Cardiac septum (tissue), 1 donor: ENCODE measurements at places on chromosomes 5 and 9.

GRCh38 chr5:39761199-39761950, 336.6 kb upstream of the DAB2 start:
- DNase-seq, result no peak

DNA sequence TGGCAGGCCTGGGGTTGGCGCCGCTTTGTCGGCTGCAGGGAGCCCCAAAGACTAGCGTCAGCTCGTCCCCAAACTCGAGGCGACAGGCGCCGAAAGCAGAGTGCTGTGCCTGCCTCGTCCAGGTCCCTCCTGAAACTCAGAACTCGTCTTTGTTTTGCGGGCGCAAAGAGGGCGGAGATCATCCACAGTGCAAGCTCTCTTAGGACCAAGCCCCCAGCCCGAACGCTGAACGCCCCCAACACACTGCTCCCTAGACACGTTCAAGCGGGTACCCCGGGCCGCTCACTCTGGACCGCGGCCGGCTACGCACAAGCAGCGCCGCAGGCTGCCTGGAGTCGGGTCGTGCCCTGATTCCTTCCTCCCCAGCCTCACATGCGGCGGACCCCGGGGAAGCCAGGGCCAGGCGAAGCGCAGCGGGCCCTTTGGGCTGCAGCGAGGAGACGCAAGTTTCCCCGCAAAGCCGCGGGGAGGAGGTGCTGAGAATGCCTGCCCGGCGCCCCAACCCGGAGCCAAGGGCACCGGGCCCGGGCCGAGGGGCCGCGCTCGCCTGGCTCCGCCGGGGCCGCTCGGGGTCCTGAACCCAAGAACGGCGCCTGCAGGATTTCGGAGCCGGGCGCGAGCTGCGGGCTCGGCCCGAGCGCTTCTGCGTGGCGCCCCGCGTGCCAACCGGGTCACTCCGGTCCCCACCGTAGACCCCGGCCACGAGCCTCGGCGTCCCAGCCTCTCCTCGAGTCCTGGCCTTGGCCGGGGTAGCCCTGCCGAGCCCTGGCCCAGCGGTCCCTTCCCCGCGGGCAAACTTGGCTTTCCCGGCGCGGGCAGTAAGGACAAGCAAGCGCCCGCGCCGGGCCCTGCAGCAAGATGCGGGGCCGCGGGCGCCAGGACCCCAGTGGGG, 738 bp downstream of the FSTL4 start:
- DNase-seq, result no peak

DNA sequence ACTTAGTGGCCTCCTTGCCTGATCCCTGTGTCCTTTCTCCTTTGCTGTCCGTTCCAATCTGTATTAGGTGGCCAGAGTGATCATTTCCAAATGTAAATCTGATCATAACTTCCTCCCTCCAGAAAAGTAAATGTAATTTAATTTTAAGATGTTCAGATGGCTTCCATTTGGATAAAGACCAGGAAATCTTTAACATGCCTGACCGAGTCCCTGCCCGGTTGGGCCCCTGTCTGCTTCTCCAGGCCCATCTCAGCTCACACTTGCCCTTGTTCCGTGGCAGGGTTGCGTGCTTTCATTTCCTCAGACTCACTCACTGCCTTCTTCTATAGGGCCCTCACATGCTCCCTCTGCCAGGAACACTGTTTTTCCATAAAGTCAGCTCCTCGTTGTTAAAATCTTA, 7.6 kb downstream of the MAP3K1 start:
- no peak for DNase-seq

GRCh38 chr5:95780597-95780996, 41.9 kb downstream of the GLRX start:
- DNase-seq, result no peak

DNA sequence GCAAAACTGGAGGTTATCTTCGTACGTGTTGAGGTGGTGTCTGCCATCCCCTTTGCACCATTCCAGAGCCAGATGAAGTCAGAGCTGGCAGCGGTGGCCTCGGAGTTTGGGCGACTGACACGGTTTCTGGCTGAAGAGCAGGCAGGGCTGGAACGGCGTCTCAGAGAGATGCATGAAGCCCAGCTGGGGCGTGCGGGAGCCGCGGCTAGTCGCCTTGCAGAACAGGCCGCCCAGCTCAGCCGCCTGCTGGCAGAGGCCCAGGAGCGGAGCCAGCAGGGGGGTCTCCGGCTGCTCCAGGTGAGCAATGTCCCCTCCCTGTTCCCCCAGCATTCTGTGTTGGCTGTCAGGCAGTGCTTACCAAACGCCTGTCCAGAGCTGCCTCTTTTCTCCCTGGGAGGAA, 9.5 kb downstream of the TRIM41 start:
- no peak for DNase-seq

GRCh38 chr5:87311405-87312279, 44.0 kb downstream of the RASA1 start:
- no peak for DNase-seq

DNA sequence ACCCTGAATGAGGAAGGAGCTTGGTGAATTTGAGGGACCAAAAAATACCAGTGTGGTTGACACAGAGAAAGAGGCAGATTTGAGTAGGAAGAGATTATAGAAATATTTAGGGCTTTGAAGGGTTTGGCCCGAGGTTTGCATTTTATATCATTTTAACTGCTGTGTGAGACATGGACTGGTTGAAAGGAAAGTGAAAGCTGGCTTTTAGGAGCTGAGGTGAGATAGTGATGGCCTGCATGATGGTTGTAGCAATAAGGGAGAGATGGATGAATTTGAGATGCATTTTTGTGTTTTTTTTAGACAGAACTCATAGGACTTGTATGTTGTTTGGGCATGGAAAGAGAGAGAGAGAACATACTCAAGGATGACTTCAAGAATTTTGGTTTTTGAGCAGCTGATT, 21.7 kb downstream of the FER start:
- no peak for DNase-seq

DNA sequence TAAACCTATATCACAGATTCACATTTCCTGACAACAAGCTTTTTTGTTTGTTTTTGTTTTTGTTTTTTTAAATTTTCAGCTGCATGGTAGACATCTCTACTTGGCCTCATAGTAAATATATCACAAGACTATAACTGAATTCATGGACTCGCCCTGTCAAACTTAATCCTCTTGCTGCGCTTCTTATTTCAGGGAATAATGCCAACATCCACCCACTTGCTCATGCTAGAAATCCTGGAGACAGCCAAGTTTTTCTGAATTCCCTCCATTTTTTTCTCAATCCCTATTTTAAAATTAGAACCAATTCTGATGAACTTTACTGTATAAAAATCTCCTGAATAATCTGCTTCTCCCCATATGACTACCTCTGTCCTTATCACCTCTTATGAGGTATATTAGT, 283.6 kb upstream of the RPS23 start:
- DNase-seq, result no peak

DNA sequence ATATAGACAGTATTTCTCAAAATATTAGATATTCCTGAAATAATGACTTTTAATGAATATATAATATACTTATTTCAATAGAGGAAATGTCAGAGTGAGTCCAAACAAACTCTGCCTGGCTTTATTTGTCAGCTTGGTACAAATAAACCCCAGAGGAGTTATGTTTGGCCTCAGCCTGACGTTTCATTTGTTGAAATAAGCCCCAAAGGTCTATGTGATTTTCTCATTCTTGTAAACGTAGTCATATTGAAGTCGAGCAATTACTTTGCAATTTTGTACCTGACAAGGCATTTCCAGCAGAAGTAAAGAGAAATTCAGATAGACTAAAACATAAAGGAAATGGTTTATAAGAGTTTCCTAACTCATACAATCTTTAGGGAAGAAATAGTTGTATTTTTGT, 57.9 kb downstream of the MCCC2 start:
- no peak for DNase-seq

DNA sequence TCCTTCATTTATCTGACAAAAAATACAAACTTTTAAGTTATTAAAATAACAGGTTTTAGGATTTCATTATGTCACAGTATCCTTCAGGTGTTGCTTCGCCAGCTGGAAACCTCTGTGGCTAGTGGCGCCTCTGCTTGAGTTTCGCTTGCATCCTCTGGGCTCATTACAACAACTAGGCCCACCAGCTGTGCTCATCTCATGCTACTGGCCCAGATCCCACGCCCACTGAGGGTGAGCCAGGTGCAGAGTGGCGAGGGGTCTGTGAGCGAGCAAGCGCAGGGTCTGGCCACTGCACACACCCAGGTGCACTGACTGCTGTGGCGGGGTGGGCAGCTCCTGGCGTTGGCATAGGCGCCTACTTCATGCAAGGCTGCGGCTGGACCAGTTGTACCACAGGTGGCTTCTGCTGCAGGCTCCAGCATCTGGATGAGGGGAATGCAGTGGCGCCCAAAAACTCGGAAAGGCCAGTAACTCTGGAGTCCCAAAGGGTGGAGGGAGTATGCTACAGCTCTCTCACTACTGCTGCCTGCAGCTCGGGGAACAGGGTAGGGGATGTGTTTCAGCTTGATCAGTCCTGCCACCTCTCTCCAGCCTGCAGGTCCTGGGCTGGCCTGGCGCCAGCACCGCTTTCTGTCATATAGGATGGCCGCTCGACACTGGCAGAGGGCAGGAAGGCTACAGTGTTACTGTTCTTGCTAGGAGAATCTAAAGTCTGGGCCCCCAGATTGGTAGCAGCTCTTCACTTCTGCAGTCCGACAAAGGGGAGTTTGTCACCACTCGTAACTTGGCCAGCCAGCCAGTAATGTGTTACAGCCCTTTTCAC, 452.1 kb downstream of the TUSC1 start:
- DNase-seq, result no peak
